ENCODE measurements at places on chromosomes 1 and 21. TPM values are rescaled to one million over a fixed set of nuclear protein-coding genes. Genes with fewer than 3 reads are reported as not detected.
A peak's percentile ranks its signal among the peaks of the same experiment; 100 is the strongest.

The DYNLT4 gene
- not detected for total RNA-seq

GRCh38 chr1:181488866-181489265, 5.5 kb downstream of the CACNA1E start:
- H3K4me3 ChIP-seq = no peak overlapping the region
- no peaks in the 10 kb centered on the region for H3K36me3 ChIP-seq
- DNase-seq = no peak

GRCh38 chr1:24362982-24363614, 43.9 kb downstream of the GRHL3 start:
- H3K27ac ChIP-seq = no peak overlapping the region
- H3K4me3 ChIP-seq = no peak overlapping the region
- H3K4me1 ChIP-seq = peaks cover 40% of the 10 kb centered on the region
- DNase-seq = no peak
- H3K36me3 ChIP-seq = peaks cover 4% of the 10 kb centered on the region

- peaks cover 3% of the 10 kb centered on the region for H3K27me3 ChIP-seq
- H3K4me3 ChIP-seq = no peak overlapping the region
- no peaks in the 10 kb centered on the region for H3K4me1 ChIP-seq
- no peaks in the 10 kb centered on the region for H3K36me3 ChIP-seq
- no peak overlapping the region for H3K27ac ChIP-seq
- DNase-seq = no peak
Observed at GRCh38 chr1:215473943-215474342, 93.2 kb upstream of the KCTD3 start.

- no peaks in the 10 kb centered on the region for H3K27me3 ChIP-seq
- H3K4me3 ChIP-seq = no peak overlapping the region
- no peak overlapping the region for H3K27ac ChIP-seq
- no peaks in the 10 kb centered on the region for H3K36me3 ChIP-seq
- H3K4me1 ChIP-seq = no peaks in the 10 kb centered on the region
- no peak for DNase-seq
Observed at GRCh38 chr1:240254778-240255291, 163.2 kb downstream of the FMN2 start.

GRCh38 chr21:14259747-14260146, 43.8 kb downstream of the RBM11 start:
- no peak overlapping the region for H3K4me3 ChIP-seq
- no peak for DNase-seq
- H3K27me3 ChIP-seq = peaks cover 10% of the 10 kb centered on the region
- no peaks in the 10 kb centered on the region for H3K36me3 ChIP-seq
- H3K27ac ChIP-seq = no peak overlapping the region

The LCE3E gene
- not detected for total RNA-seq

The TMEM200B gene
- 0.56 TPM for total RNA-seq

The KRTAP7-1 gene
- total RNA-seq = not detected

- no peak overlapping the region for H3K4me3 ChIP-seq
- H3K27me3 ChIP-seq = no peaks in the 10 kb centered on the region
- peak overlapping the region; percentile 11 for H3K27ac ChIP-seq
Observed at GRCh38 chr21:25760677-25761076, 25.9 kb downstream of the GABPA start.

DNA sequence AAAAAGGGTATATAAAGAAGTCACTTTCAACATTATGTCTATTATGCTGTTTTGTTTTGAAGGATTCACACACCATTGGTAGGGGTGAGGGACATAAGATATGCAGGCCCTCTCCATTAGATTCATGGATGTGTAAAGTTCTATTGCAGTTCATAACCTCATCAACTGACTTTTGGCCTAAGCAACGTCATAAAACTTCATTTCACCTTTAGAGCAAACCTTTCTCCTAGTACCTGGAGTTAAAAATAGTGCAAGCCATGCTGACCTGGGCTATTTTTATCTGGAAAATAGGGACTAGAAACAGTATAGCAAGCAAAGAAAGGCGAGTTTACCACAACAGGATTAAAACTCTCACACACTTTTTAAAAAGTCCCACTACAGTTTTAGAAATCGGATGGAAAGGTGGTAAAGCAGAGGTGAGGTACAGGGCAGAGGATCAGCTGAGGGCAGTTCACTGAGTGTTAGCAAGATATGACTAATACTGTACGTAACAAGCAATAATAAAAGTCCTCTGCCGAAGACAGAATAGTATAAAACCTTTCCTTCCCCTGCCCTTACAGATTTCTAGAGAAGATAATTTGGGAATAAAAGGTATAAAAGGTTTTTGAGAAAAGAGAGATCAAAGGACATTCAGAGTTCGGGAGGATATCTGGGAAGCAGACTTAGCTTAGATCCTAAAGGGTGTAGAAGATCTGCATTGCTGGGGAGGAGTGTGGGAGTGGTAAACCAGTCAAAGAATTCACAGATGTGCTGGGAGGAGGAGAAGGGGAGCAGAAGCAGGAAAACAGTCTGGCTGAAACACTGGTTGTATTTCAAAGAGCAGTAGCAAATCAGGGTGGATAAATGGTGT, 14.3 kb downstream of the EGLN1 start:
- H3K4me3 ChIP-seq = no peak overlapping the region
- DNase-seq = no peak
- no peak overlapping the region for H3K27ac ChIP-seq
- peaks cover 7% of the 10 kb centered on the region for H3K4me1 ChIP-seq
- peaks cover 13% of the 10 kb centered on the region for H3K36me3 ChIP-seq

The CRB1 gene
- total RNA-seq = not detected

GRCh38 chr1:216186816-216187215, 236.4 kb downstream of the USH2A start:
- H3K4me3 ChIP-seq = no peak overlapping the region
- no peak overlapping the region for H3K27ac ChIP-seq
- H3K36me3 ChIP-seq = no peaks in the 10 kb centered on the region
- H3K27me3 ChIP-seq = no peaks in the 10 kb centered on the region
- no peak for DNase-seq

The TNNI3K gene
- not detected for total RNA-seq

DNA sequence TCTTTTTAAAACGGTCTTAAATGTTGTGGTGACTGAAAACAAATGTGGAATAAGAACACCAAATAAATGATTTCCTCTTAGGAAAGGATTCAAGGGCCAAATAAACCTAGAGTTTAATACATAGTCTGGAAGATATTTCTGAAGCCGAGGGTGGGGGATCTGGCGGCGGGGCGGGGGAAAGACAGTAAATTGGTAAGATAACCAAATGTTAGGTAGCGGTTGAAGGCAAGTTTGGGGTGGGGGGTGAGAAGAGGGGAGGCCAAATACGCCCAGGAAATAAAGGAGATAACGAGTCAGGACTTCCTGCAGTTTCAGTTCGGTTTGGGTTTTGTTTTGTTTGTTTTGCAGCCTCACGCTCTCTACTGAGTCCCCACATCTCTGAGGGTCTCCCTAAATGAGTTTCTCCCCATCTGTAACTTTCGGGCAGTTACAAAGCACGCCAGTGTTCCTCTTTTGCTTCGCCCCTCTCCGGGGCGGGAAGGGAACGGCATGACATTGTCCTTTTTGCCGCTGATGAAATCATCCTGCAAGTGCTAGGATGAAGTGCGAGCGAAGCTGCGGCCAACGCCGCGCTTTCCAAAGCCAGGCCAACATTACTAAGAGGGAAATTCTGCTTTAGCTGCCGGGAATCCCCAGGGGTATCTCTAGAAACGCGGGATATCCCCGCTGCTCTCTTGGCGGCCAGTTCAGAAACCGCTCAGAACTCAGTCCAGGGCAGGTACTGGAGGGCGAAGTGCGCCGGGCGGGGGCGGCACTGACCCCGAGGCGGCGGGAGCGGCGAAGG, 844 bp downstream of the NIBAN1 start:
- peak overlapping the region; percentile 90 for H3K4me3 ChIP-seq
- peak overlapping the region; percentile 95 for H3K27ac ChIP-seq
- H3K4me1 ChIP-seq = peaks cover 67% of the 10 kb centered on the region
- H3K27me3 ChIP-seq = peaks cover 15% of the 10 kb centered on the region

DNA sequence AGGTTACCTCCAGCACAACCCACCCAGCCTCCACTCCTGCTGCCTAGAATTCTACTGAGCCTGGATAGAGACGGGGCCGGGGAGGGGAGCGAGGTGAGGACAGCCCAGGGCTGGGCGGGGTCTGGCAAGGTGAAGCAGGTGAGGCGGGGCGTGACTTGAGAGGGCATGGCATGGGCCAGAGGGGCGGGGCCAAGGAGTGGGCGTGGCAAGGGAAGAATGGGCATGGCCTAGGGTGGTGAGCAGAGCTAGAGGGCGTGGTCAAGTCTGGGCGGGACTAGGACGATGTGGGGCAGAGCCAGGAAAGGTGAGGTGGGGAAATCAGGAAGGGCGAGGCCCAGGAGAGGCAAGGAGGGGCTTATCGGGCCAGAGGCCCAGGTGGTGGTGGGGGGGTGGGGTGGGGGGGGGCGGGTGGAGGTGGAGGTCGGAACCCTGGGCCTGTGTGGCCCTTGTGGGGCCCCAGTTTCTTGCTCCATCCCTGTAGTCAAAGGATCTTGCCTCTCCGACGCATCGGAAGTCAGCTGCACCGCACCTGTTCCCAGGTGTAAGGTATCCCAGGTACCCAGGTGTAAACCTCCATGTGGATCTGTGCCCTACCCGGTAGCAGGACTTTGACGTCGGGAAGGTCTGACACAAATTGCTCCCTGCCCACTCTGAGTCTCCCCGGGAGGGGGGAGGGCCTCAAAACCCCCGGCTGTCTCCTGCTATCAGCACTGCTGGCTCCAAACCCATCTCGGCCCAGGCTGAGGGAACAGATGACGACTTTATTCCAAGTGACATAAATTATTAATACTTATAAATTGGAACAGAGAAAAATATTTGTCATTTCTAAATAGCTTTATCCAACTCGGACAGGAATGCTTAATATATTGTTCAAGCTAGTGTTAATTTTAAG, 32.9 kb upstream of the UTS2 start:
- H3K27me3 ChIP-seq = peaks cover 25% of the 10 kb centered on the region
- DNase-seq = no peak
- no peak overlapping the region for H3K27ac ChIP-seq

The DSTYK gene
- total RNA-seq = 35.9 TPM

GRCh38 chr1:153628638-153629342, 556 bp downstream of the S100A1 start:
- H3K4me3 ChIP-seq = no peak overlapping the region
- H3K27me3 ChIP-seq = no peaks in the 10 kb centered on the region
- H3K27ac ChIP-seq = no peak overlapping the region
- DNase-seq = no peak

The CHI3L2 gene
- total RNA-seq = 4.0 TPM

The S100A8 gene
- not detected for total RNA-seq

DNA sequence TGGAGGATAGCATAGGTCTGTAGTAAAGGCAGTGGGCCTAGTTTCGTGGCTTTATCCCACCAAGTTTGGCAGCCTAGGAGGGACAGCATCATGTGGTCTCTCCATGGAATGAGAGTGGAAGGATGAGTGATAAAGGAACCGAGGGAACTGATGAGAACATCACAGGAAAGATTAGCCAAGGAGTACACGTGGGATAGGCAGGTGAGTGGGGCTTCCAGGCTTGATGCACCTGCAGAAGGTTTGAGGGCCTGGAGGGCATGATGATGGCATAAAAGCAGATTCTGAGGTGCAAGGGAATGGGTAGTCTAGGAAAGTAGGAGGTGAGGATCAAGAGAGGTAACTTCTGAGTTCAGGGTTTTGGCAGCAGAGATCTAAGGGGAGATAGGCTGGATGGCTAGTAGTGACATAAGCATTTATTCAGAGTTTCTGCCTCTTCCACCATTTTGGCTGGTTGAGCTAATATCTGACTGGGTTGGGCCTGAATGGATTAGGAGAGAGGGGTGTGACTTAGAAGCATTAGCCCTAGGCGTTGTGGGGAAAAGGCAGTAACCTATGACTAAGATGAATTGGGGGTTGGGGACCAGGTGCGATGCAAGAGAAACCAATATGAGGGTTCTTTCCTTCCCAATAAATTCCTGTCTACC, 9.1 kb downstream of the PTGFRN start:
- H3K4me1 ChIP-seq = peaks cover 13% of the 10 kb centered on the region
- H3K36me3 ChIP-seq = no peaks in the 10 kb centered on the region
- H3K4me3 ChIP-seq = no peak overlapping the region
- no peak for DNase-seq

DNA sequence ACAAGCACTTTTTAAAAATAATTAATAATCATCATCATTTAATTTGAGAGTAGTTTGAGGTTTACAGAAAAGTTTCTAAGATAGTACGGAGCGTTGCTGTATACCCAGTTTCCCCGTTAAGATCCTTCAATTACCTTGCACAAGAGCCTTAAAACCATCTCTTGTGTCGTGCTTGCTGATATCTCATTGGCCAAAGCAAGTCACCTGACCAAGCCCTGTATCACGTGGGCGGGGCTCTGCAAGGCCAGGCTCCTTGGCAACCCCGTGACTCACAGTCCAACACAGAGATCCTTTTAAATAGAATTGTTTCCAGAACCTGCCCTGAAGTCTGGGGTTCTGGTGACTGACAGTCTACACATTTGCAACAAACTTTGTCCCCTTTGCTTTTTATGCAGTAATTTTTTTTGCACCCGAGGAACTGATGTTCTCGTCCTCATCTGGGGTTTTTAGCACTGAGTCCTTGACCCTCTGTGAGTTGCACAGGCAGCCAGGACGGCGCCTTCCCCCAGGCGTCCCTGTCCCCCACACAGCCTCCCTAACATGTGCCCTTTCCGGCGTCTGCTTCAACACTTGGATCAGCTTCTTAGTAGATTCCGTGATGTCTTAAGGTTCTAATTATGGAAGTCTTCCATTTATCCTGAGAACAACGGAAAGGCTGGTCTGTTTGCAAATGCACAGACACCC, 183.3 kb upstream of the TMEM51 start:
- H3K27me3 ChIP-seq = peaks cover 3% of the 10 kb centered on the region
- no peaks in the 10 kb centered on the region for H3K36me3 ChIP-seq
- DNase-seq = no peak
- H3K27ac ChIP-seq = no peak overlapping the region
- no peak overlapping the region for H3K4me3 ChIP-seq
- H3K4me1 ChIP-seq = peaks cover 13% of the 10 kb centered on the region

DNA sequence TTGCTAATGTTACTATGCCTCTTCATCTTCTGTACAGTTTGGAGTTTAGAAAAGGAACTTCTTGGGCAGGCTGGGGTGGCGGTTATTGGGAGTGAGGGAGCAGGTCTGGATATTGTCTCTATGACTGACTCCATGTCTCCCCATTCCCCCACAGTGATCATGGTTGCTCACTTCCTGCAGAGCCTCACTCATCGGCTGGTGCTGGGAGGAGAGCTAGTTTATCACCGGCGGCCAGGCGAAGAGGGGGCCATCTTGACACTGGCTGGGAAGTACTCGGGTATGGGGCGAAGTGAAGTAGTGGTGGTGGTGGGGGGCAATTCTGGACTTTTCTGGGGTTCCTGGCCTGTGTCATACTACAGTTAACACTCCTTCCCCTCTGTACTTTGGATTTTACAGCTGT, 2.2 kb downstream of the TOMM40L start:
- H3K4me3 ChIP-seq = peak overlapping the region; percentile 99
- DNase-seq = no peak
- peaks cover 3% of the 10 kb centered on the region for H3K27me3 ChIP-seq
- H3K4me1 ChIP-seq = peaks cover 24% of the 10 kb centered on the region
- H3K27ac ChIP-seq = peak overlapping the region; percentile 79

- peaks cover 2% of the 10 kb centered on the region for H3K36me3 ChIP-seq
- H3K27ac ChIP-seq = peak overlapping the region; percentile 63
- H3K27me3 ChIP-seq = no peaks in the 10 kb centered on the region
- DNase-seq = no peak
- H3K4me1 ChIP-seq = peaks cover 55% of the 10 kb centered on the region
Observed at GRCh38 chr1:8989821-8990220, 36.4 kb downstream of the SLC2A7 start.

- H3K4me1 ChIP-seq = no peaks in the 10 kb centered on the region
- no peak overlapping the region for H3K4me3 ChIP-seq
- no peak for DNase-seq
- H3K36me3 ChIP-seq = no peaks in the 10 kb centered on the region
Observed at GRCh38 chr1:61386770-61387169, 304.4 kb downstream of the NFIA start.

The ATAD3A gene
- 108 TPM for total RNA-seq

The ETV3L gene
- not detected for total RNA-seq

Measured in activated T-helper 1 cell treated with anti-CD3 and anti-CD28 coated beads, Interleukin-12 subunit alpha, Interleukin-12 subunit beta, Interleukin-2, Interleukin-4 antibody, amounts not matched to agents 30 ng/mL and 10 ng/mL and 1 ng/mL, durations not matched to agents 14 hours and 24 hours and 36 hours (primary cell).